Temporal lobe (tissue), 4 donors: ENCODE measurements at places on chromosomes 6 and 20. TPM values are rescaled to one million over a fixed set of nuclear protein-coding genes. Genes with fewer than 3 reads are reported as not detected.

Gene CAGE1
- not detected for total RNA-seq

Gene ZNF334
- 17.5 TPM for total RNA-seq

Gene GPR63
- 8.6 TPM for total RNA-seq

Gene EDN1
- total RNA-seq = 3.4 TPM

Gene IP6K3
- not detected for total RNA-seq

Gene CPNE5
- total RNA-seq = 12.3 TPM

Gene CST1
- total RNA-seq = not detected

Gene BPIFA1
- total RNA-seq = not detected

Gene CARMIL1
- total RNA-seq = 21.1 TPM

Gene GRIK2
- total RNA-seq = 78.2 TPM

Gene EPB41L2
- 50.6 TPM for total RNA-seq

Gene PXDC1
- 9.1 TPM for total RNA-seq

Gene TOMM34
- total RNA-seq = 4.2 TPM

Gene WFDC12
- not detected for total RNA-seq

Gene HSPA1A
- total RNA-seq = 351 TPM

Gene DOK5
- 152 TPM for total RNA-seq

Gene KCNQ5
- 17.2 TPM for total RNA-seq

Gene PPP1R16B
- total RNA-seq = 10.1 TPM

Gene IBTK
- 60.5 TPM for total RNA-seq

Gene ZNF831
- under 0.01 TPM for total RNA-seq

Gene KIF25
- total RNA-seq = 0.25 TPM

Gene LRFN2
- total RNA-seq = 17.9 TPM

Gene ZC3H12D
- total RNA-seq = 0.74 TPM

Gene POM121L2
- total RNA-seq = not detected

Gene OXT
- not detected for total RNA-seq

Gene E2F3
- total RNA-seq = 8.4 TPM

Gene PRL
- not detected for total RNA-seq

Gene KIAA0408
- total RNA-seq = 114 TPM

Gene IRF4
- under 0.01 TPM for total RNA-seq

Gene SSTR4
- not detected for total RNA-seq

Gene PHACTR3
- total RNA-seq = 31.0 TPM

Gene ECT2L
- total RNA-seq = 0.98 TPM

Gene KCNB1
- 9.3 TPM for total RNA-seq

Gene NDUFAF4
- 32.9 TPM for total RNA-seq

Gene SOX18
- 1.2 TPM for total RNA-seq

Gene FNDC1
- 3.2 TPM for total RNA-seq

Gene MCHR2
- total RNA-seq = 7.9 TPM

Gene CRISP3
- not detected for total RNA-seq

Gene ZFP57
- total RNA-seq = not detected

Gene MYCT1
- total RNA-seq = 3.0 TPM

Gene CAP2
- total RNA-seq = 32.0 TPM

Gene TFEB
- total RNA-seq = 2.7 TPM
